ENCODE measurements at places on chromosomes 5 and 9. TPM values are rescaled to one million over a fixed set of nuclear protein-coding genes. Genes with fewer than 3 reads are reported as not detected.

Gene PELO
- polyA plus RNA-seq: 16.8 TPM

Gene BRD3OS
- polyA plus RNA-seq: 40.4 TPM

Gene ACO1
- polyA plus RNA-seq: 56.8 TPM

DNA sequence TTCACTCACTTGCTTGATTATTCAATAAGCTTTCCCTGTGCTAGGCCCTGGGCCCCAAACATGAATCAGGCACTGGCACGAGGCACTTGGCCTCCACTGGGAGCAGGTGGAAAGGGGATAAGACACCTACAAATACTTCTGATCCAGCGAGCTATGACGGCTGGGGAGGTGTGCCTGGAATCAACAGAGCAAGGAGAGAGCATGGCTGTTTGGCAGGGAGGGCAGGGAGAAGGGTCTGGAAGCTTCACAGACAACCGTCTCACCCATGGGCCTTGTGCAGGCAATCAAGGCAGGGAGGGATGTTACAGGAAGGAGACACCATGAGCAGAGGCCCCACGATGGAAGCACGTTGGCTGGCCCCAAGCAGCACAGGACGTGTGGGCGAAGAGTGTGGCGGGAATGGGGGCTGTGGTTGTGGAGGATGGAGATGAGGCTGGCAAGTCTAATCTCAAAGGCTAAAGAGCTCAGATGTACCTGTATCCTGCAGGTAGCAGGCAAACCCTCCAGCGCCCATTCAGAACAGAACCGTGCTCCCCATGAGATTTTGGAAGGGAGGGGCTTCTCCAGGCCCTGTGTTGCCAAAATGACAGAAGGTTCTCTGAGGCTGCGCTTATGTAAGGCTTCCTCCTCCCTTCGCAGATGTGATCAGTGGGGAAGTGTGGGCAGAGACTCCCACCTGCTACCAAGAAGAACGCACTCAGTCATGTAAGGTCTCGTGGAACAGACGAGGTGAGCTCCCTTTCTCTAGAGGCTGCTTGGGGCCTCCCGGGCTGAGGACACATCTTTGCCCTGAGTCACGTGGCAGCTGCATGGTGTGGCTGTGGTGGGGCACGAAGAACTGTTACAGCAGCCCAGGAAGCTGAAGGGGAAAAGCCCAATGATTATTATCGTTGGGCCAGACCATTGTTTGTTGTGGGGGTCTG, 189.7 kb downstream of the DAB2IP start:
- no peaks in the 10 kb centered on the region for H3K27me3 ChIP-seq
- H3K36me3 ChIP-seq: no peaks in the 10 kb centered on the region
- peaks cover 6% of the 10 kb centered on the region for H3K4me1 ChIP-seq

DNA sequence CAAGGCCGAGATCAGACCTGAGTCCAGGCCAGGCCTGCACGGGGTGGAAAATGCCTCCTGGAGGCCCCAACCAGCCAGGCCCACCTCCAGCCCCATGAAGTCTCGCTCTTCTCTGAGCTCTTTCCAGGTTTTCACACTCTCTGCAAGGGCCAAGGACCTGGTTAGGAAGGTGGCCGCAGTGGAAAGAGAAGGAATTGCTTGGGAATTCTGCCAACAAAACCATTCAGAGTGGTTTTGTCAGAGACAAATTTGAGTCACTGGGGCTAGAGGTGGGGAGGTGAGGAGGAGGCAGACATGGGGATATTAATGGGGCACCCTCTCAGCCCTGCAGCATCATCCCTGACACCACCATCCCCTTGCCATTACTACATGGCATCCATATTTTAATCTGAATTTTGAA, 261.0 kb downstream of the ROR2 start:
- no peak overlapping the region for H3K27ac ChIP-seq
- H3K4me1 ChIP-seq: peaks cover 7% of the 10 kb centered on the region
- H3K27me3 ChIP-seq: no peaks in the 10 kb centered on the region
- H3K4me3 ChIP-seq: no peak overlapping the region

GRCh38 chr9:72563806-72564205, 42.4 kb downstream of the TMC1 start:
- H3K4me1 ChIP-seq: no peaks in the 10 kb centered on the region
- H3K27ac ChIP-seq: no peak overlapping the region
- no peaks in the 10 kb centered on the region for H3K36me3 ChIP-seq
- no peaks in the 10 kb centered on the region for H3K27me3 ChIP-seq

GRCh38 chr5:9295466-9295801, 250.4 kb downstream of the SEMA5A start:
- H3K4me3 ChIP-seq: no peak overlapping the region
- H3K4me1 ChIP-seq: no peaks in the 10 kb centered on the region
- H3K27me3 ChIP-seq: no peaks in the 10 kb centered on the region

- DNase-seq: no peak
- no peak overlapping the region for H3K27ac ChIP-seq
- H3K4me3 ChIP-seq: no peak overlapping the region
Observed at GRCh38 chr9:17532461-17532860, 46.4 kb upstream of the SH3GL2 start.

DNA sequence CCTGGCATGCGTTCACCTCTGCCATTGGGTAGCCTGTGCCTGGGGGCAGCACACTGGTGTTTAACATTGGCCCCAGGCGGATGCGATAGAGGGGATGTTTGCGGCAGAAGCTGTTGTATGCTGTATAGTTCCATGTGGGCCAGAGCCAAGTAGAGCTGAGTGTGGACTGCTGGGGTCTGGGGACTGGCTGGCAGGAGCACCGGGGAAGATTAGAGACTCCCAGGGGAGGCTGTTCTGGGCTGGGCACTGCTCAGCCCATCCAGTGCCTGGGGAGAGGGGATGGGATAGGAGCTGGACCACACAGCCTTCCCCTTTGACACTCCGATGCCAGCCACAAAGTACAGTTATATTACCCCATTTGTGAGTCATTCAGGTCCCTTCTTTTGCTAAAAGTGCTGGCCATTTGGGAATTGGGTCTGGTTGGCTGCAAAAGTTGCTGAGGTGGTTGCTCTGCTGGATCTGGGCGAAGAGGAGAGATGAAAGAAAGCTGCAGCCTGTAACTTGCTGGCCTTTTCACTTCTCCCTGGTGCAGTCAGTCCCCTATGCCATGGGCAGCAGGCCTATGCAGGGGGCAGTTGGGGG, 73.8 kb downstream of the RGS3 start:
- no peak overlapping the region for H3K4me3 ChIP-seq
- H3K27ac ChIP-seq: no peak overlapping the region
- no peak for DNase-seq
- no peaks in the 10 kb centered on the region for H3K36me3 ChIP-seq
- H3K27me3 ChIP-seq: no peaks in the 10 kb centered on the region
- peaks cover 24% of the 10 kb centered on the region for H3K4me1 ChIP-seq

DNA sequence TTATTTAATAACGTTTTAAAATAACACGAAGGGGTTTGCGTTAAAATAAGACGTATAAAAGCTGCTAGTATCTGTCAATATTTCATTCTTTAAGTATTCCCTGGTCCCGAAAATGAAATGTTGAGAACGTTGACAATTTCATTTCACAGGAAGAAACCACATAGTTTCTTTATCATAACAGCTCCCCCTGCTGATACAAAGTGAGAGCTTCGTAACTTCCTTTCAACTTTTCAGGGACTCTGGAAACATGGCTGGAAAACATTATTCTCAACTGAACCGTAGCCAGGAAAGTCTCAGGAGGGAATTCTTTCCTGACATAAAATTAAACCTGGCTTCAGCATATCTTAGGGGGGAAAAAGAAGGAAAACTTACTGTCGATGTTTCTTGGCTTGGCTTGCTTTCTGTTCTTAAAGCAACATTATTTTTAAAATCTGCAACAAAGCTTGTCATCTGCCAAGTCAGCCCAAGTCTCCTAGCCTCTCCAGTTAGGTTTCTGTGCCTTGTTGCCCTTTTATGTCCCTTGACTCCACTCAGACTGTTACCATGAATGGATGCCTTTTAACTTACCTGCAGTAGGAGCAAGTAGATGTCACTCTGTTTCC, 122.9 kb upstream of the DAB2 start:
- H3K36me3 ChIP-seq: no peaks in the 10 kb centered on the region
- no peaks in the 10 kb centered on the region for H3K27me3 ChIP-seq
- no peak overlapping the region for H3K4me3 ChIP-seq
- peak; percentile 89 for DNase-seq
- no peak overlapping the region for H3K27ac ChIP-seq

Data from cardiac muscle cell (in vitro differentiated cells and primary cell).